ENCODE measurements at places on chromosomes 2 and 18. TPM values are rescaled to one million over a fixed set of nuclear protein-coding genes. Genes with fewer than 3 reads are reported as not detected.

DNA sequence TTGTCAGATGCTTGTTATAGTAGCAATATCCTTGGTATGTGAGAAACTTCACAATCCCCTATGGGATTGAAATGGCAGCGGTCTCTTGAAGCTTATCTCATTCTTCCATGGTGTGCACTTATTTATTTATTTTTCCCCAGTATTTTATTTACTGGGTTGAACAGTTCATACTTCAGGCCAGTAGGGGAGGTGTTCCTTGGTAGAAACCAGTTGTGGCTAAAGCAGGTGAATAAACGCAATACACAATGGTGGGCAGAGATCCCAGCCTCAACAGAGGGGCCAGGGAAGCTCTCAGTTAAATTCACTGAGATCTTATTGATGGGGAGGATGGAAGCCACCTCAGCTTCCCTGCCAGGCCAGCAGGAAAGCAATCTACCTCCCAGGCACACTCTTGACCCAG lies 93.7 kb upstream of the SRD5A2 start:
- no peak for DNase-seq

DNA sequence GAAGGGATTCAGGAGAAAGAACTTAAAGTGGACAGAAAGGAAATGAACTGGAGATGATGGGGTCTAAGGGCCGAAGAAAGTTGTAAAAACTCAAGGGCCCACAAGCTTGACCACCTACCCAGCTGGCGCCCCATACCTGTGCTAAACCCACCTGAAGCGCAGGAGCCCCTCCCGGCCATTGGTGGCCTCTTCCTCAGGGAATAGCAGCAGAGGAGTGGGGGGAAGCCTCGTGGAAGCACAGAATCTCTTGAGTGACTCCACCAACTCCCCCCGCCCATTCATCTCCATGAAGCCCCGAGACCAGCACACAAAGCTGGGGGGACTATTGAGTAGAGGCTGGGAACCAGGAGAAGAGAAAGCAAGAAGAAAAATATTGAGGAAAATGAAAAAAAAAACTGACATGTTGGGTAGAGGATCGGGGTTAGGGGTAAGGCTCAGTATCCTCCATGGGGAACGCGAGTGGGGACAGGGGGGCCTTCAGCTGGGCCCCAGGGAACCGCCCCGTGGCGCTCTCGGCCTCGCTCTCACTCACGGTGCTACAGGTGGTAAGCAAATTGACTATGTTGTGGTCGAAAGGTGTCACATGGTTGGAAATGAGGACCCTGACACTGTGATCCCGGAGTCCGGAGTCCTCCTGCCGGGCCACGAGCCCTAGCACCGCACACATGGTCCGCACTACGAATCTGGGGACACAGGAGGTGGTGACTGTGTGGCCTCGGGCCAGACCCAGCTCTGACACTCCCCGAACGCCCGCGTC lies 728 bp downstream of the AUP1 start:
- no peak for DNase-seq

- no peak for DNase-seq
These were observed 138.1 kb downstream of the PTGR3 start for GRCh38 chr18:75070625-75071483.

- no peak for DNase-seq
These were observed 58.7 kb downstream of the STPG4 start for GRCh38 chr2:47096451-47096850.

- DNase-seq = no peak
These were observed 52.8 kb upstream of the DCC start for GRCh38 chr18:52287151-52287550.

Gene IL1RL2
- 2.0 TPM for total RNA-seq

Measured in type B pancreatic cell (in vitro differentiated cells).